ENCODE measurements at places on chromosomes 5 and 9. TPM values are rescaled to one million over a fixed set of nuclear protein-coding genes. Genes with fewer than 3 reads are reported as not detected.

DNA sequence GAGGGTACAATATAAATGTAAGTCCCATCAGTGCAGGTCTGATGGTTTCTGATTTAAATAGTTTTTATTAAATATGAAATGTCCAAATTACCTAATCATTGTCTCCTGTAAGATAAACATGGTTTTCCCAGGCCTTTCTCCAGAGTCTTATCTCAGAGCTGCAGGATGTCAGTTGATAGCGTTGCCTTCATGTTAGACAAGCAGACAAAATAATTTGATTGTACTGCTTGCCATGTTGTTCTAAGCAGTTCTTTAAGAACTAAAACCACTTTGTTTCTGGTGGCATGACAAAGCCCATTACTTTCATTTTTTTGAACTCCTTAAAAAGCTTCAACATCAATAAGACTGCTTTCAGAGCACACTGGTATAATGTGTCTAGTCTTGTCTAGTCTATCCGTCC, 1073.5 kb downstream of the MAT2B start:
- DNase-seq, result no peak

PDGFRB gene
- total RNA-seq, result 109 TPM

FOXD4 gene
- 0.58 TPM for total RNA-seq

DNA sequence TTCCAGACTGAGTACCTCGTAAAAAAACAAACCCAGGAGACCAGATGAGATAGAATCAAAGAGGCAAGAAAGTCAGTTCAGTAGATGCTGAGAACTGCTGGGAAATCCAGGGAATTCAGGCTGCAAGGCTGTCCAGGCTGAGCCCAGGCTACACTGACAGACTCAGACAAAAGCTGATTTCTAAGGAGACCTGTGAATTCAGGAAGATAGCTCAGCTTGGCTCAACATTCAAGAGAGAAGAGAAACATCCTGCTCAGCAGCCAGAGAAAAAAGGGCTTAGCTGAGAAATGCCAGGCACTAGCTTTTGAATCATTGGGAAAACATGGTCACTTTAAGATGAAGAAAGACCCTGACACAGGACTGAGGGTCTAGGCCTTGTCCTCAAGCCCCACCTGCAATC, 118.2 kb upstream of the SLC44A1 start:
- DNase-seq, result no peak

- no peak for DNase-seq
Observed at GRCh38 chr5:36820900-36821299, 55.7 kb upstream of the NIPBL start.

- no peak for DNase-seq
Observed at GRCh38 chr5:168740092-168740800, 161.1 kb upstream of the PANK3 start.

IDNK gene
- 4.9 TPM for total RNA-seq

GRCh38 chr5:33611877-33612276, 171.1 kb downstream of the TARS1 start:
- DNase-seq, result peak; percentile 22

GRCh38 chr5:66717455-66718373, 121.5 kb downstream of the MAST4 start:
- peak; percentile 39 for DNase-seq

Measured in muscle of leg (tissue), 16 donors.